CD4-positive, alpha-beta T cell treated with Interleukin-15 for 4 hours (primary cell): ENCODE measurements at places on chromosomes 11 and 22.

- no peak for DNase-seq
Observed at GRCh38 chr11:62105667-62106191, 18.1 kb upstream of the INCENP start.

- no peak for DNase-seq
Observed at GRCh38 chr11:99188221-99188620, 167.5 kb downstream of the CNTN5 start.

GRCh38 chr11:108048269-108048668 lies 39.6 kb downstream of the CUL5 start:
- DNase-seq, result no peak

GRCh38 chr22:19129871-19130270 lies 1.2 kb upstream of the TSSK2 start:
- no peak for DNase-seq

DNA sequence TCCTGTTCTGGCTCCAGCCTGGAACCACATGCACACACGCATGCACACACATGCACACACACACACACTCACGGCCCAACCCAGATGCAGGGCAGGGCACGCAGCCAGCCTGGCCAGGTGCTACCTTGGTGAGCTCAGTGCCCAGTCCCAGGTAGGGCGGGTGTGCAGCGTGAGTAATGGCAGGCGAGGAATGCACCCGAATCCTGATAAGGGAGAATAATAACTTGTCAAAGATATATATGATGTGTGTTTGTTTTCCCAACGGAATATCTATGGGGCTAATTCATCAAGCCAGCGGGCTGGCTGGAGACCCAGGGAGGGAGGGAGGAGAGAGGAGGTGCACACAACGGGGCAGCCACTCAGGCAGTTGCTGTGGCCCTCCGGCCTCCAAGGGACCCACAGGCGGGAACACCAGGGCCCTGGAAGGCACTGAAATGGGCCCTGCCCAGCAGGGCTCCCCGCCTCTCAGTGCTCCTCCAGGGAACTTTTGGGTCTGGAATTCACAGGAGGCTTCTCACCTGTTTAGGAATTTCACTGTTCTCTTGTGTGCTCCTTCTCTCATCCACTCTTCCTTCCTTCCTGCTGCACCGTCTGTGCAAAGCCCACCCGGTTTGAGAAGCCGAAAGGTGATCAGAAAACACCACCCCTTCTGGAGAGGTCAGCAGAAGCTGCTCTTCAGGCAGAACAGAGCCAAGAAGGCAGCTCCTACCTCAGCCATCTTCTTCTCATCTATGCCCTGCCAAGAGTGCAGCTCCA lies 79.0 kb downstream of the BUD13 start:
- DNase-seq, result no peak

DNA sequence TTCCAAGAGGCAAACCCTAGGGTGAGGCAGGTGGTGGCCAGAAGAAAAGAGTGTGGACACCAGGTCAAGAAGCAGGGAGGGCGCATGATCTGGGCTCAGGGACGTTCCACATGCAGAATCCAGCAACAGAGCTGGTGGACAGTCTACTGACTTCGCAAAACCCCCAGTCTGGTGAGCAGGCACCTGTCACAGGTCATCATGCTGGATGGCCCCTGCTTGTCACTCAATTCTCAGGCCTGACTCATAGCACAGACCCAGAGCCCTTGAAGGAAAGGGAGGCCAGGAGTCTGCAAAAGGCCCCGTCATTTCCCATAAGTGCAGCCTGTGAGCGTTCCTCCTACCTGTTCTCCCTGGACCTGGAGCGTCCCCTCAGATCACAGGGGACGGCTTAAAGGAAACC lies 18.2 kb downstream of the APOL4 start:
- DNase-seq, result no peak

DNA sequence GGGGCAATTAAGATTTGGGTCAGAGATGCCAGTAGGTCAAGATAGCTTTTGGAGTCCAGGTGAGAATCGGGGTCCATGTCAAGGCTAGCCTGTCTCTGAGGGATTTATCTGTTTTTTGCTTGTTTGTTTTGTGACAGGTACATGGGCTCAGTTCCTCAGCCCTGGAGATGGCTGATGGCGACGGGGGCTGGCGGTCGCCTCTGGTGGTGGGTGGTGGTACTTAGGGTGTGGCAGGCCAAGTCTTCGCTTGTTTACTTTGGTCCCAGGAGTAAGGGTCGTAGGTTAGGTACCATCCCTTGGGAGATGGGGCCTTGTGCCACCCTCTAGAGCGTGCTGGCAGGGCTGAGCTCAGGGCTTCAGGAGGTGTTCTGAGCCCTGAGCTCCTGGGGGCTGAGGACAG lies 4.7 kb downstream of the SLC25A45 start:
- no peak for DNase-seq
